ENCODE measurements at places on chromosomes 3 and 15.

GRCh38 chr3:143215059-143215458 is 95.5 kb downstream of the CHST2 start:
- DNase-seq: no peak

DNA sequence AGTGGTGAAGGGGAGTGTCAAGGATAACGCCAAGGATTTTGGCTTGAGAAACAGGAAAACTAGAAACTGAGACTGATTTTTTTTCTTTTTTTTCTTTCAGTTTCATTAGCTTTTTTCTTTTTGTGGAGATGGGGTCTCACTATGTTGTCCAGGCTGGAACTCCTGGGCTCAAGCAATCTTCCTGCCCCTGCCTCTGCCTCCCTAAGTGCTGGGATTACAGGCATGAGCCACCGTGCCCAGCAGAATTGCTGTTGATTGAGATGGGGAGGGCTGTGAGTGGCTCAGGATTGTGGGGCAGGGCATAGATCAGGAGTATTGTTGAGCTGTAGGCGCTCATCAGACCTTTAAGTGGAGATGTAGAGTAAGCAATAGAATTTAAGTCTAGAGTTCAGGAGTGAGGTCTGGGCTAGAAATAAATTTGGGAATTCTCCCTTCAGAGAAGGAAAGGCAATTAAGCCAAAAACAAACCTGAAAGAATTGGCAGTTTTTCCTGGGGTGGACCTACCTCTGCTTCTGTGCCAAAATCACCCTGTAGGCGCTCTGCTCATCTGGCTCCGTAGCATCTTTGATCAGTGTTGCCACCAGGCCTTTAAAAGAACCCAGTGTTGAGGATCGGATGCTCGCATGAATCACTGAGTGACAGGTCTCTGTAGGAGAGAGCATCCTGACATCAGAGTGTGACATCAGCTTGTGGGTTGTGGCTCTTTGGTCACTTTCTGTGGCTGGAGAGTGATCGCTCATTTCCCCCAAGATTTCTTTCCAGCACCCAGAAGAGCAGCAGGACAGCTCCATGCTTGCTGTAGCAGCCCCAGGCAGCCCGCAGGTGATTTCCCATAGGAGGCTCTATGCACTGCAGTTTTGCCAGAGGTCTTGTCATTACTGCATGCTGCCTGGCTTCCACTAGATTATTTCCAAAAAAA is 15.8 kb downstream of the ABHD17C start:
- no peak for DNase-seq

DNA sequence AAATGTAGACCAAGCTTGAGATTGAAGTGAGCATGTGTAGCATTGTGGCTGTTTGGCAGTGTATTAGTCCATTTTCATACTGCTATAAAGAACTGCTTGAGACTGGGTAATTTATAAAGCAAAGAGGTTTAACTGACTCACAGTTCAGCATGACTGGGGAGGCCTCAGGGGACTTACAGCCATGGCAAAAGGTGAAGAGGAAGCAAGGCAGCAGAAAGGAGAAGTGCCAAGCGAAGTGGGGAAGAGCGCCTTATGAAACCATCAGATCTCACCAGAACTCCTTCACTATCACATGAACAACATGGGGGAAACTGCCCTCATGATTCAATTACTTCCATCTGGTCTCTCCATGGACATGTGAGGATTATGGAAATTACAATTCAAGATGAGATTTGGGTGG is 8.6 kb upstream of the CERS3 start:
- DNase-seq: no peak

GRCh38 chr3:37395286-37395685 is 220.9 kb upstream of the LRRFIP2 start:
- DNase-seq: no peak

DNA sequence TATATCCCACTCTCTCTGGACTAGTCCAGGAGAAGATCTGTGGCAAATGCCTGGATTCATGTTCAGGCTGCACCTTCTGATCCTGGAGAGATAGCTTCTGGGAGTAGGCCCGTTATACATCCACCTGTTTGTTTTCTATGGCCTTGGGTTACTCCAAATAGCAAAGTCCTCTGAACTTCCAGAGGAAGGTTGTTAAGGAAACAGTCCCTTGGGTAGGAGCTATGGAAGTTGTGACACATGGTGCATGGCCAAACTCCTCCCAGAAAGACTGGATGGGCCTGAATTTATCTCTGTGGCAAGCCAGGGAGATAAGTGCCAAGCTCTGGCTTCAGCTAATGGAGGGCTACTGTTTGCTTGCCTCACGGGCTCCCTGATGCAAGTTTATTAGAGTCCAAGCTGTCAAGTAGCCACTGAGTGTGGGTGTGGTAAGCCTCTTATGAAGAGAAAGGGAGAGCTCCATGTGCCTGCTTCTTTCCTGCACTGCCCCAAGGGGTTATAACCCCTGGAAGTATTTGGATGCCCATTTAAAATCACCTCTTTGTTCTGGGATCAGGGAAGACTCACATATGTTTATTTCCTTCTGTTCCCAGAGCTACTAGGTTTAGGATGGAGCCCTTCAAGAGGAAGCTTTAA is 328.7 kb upstream of the ATP11B start:
- no peak for DNase-seq

GRCh38 chr3:99355465-99355864 is 282.9 kb upstream of the COL8A1 start:
- DNase-seq: peak; percentile 92

DNA sequence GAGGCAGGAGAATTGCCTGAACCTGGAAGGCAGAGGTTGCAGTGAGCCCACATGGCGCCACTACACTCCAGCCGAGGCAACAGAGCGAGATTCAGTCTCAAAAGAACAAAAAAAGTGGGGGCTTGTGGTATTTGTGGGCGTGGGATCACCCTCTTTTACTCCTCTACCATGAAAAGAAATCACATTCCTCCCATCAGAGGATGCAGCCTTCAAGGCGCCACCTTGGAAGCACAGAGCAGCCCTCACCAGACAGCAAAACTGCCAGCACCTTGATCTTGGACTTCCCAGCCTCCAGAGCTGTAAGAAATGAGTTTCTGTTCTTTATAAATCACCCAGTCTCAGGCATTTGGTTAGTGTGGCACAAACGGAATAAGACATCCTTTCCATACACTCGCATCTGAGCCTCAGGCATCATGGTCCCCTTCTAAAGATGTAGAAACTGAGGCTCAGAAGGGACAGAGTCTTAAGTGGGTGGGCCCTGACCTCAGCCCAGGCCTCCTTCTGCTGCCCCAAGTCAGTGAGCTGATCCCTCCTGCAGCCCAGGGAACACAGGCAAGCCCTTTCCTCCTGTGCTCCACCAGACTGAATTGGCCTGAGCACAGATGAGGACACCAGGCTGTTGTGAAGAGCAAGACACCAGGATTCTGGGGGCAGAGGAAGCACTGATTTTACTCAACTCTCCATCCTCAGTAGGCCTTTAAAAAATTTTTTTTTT is 201.7 kb upstream of the LINGO1 start:
- no peak for DNase-seq

- no peak for DNase-seq
These were observed 722.0 kb upstream of the CFAP20DC start for GRCh38 chr3:59771768-59772181.

GRCh38 chr3:43379343-43379742 is 93.0 kb downstream of the SNRK start:
- DNase-seq: no peak

DNA sequence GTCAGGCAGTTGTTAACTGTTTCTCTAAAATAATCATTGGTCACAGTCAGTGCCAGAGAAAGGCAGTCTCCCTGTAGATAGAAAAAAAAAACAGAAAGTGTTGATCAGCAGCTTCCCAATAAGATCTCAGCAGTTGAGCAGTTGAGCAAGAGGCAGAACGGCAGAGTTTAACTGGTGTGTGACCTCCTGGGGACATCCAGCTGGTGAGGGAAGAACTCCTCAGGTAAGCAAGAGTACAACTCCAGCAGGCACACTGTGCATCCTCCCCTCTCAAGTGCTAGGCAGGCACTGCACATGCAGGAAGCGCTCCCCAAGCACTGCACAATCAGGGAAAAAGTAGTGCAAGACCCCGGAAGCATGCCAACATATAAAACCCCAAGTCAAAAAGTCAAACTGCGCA is 1287.2 kb downstream of the NSUN3 start:
- DNase-seq: no peak

GRCh38 chr15:89377842-89378295 is 43.2 kb upstream of the POLG start:
- DNase-seq: no peak

DNA sequence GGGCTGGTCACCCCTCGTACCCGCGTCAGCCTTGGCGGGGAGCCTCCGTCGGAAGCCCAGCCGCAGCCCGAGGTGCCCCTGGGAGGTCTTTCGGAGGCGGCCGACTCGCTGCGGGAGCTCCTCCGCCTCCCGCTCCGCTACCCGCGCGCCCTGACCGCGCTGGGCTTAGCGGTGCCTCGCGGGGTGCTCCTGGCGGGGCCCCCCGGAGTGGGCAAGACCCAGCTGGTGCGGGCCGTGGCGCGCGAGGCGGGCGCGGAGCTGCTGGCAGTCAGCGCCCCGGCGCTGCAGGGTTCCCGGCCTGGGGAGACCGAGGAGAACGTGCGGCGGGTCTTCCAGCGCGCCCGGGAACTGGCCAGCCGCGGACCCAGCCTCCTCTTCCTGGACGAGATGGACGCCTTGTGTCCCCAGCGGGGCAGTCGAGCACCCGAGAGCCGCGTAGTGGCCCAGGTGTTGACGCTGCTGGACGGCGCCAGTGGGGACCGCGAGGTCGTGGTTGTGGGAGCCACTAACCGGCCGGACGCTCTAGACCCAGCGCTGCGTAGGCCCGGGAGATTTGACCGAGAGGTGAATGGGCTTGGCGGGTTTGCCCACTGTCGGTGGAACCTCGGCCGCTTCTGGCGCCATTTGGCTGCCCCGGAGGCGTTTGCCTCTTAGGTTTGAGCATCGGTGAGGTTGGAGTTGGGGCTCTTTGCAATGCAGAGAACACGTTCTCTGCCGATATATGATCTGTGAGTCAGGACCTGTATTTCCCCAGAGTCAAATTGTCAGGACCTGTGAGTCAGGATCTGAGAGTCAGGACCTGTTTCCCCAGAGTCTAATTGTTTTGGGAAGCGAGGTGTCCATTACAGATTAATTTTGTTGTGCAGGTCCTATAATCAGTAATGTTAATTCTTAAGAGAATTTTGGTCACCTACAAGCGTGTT is 24.9 kb upstream of the GATM start:
- peak; percentile 51 for DNase-seq

DNA sequence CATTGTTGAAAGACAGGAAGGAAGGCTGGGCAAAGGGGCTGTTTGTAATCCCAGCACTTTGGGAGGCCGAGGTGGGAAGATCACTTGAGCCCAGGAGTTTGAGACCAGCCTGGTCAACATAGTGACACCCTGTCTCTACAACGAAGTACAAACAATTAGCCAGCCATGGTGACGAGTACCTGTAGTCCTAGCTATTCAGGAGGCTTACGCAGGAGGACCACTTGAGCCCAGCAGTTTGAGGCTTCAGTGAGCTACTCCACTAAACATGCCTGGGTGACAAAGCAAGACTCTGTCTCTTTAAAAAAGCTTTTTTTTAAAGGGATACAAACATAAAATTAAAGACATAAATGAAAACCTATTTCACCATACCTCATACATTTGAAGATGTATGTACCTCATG is 11.1 kb downstream of the SERP1 start:
- no peak for DNase-seq

DNA sequence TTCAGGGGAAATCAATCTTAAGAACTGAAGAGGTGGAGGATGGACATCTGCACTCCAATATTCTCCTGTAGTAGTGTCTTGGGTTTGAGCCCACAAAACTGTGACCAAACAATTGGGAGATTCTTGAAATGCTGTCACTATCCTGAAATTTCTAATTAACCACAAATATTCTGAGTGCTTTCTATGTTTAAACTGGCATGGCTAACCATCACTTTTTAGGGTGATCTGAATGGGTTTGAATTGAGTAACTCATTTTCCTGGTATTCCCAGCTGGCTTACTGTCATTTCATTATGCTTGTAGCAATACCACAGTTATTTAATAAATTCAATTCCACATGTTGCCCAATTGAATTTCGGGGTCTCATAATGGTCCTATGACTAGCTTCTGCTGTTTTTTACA is 216.9 kb upstream of the DCBLD2 start:
- DNase-seq: no peak

DNA sequence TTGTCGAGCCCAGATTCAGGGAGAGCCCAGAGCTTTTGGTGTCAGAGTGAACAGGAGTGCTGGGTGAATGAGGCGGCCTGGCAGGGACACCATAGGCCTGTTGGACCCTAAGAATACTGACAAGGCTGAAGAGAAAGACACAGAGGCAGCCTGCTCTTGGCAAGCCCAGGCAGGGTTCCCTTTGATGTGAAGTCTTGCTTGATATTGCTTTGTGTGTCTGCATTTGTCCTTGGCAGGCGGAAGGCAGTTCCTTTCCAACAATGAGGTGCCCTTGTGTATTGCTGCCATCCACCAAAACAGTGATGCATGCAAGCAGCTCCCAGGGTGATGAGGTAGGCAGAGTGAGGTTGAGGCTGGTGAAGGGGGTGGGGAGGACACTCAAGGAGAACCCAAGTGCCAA is 152.7 kb upstream of the TSC22D2 start:
- DNase-seq: no peak

GRCh38 chr3:46378426-46378942 is 7.7 kb downstream of the CCR5 start:
- peak; percentile 56 for DNase-seq

GRCh38 chr3:105959851-105960250 is 91.0 kb upstream of the CBLB start:
- DNase-seq: no peak

- DNase-seq: no peak
These were observed 275.9 kb downstream of the UBE2E2 start for GRCh38 chr3:23479026-23479425.

- DNase-seq: no peak
These were observed 50.9 kb upstream of the MAP3K13 start for GRCh38 chr3:185311991-185312390.

GRCh38 chr3:128548426-128549282 is 55.7 kb upstream of the GATA2 start:
- DNase-seq: peak; percentile 73

- DNase-seq: peak; percentile 70
These were observed 141.9 kb upstream of the C2CD4B start for GRCh38 chr15:62306851-62307504.

GRCh38 chr3:139509631-139510030 is 29.9 kb downstream of the RBP1 start:
- DNase-seq: no peak

DNA sequence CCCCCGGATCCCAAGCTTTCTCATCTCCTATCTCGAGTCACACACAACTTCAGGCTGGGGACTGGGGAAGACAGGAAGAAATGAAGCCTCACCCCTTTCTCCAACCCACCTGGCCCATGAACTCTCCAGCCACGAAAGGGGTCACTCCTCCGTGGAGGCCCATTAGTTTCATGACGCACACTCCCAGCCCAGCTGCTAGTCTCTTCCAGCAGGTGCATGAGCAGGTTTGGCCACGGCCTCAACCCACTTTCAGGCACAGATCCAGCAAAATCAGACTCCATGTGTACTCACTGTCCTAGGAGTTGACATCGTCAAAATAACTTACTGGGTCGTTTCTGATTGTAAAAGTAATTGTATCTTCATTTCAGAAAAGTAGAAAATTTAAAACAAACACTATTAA is 76.6 kb downstream of the C3orf70 start:
- DNase-seq: no peak

GRCh38 chr15:90249203-90249863 is at the start of gene TTLL13:
TSS of gene TTLL13 (plus strand) at chr15:90249556. CDS start at chr15:90250631, 1,075 bp downstream.
- DNase-seq: peak; percentile 87

- DNase-seq: no peak
These were observed 29.1 kb downstream of the CHST14 start for GRCh38 chr15:40499931-40500330.
